ENCODE measurements at places on chromosomes 5 and 9.

- no peak for DNase-seq
These were observed 21.5 kb downstream of the ADGRD2 start for GRCh38 chr9:124471761-124472160.

- DNase-seq = no peak
These were observed 70.5 kb downstream of the MED27 start for GRCh38 chr9:132008855-132009812.

- no peak for DNase-seq
These were observed 116.6 kb downstream of the ESM1 start for GRCh38 chr5:54868511-54869483.

- peak; percentile 49 for DNase-seq
These were observed 193.8 kb upstream of the ZNF618 start for GRCh38 chr9:113682297-113682771.

DNA sequence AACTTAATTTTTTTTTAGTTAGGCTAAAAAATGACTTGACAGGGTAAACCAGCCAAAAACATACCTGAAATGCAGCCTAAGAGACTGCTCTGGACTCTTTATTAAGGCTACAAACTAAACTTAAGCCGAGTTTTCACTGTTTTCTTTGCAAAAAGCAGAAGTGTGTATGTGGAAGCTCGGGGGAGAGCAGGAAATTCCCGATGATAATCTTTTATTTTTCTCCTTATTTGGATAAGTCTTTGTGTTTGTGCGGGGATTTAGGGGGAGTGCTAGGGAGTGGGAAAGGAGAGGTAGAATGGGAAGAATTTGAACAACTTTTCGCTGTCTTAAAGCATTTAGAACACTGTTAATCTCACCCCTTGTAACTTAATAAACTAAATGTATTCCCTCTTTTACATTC lies 30.7 kb upstream of the GPR21 start:
- DNase-seq = no peak

DNA sequence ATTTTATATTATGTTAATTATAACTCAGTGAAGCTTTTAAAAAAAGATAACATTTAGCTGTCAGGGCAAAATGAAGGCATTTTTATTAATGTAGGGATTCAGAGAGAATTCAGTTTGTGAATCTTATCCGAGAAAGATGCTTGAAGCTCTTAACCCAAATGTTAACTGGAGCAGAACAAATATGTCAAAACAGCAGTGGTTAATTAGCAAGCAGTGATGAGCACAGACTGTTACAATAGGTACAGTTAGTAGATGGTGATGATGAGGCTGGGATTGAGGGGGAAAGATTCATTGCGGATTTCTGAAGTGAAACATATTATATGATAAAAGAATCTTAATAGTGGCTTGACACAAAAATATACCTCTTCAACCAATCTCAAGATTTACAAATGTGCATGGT lies 356.7 kb downstream of the DIRAS2 start:
- no peak for DNase-seq

DNA sequence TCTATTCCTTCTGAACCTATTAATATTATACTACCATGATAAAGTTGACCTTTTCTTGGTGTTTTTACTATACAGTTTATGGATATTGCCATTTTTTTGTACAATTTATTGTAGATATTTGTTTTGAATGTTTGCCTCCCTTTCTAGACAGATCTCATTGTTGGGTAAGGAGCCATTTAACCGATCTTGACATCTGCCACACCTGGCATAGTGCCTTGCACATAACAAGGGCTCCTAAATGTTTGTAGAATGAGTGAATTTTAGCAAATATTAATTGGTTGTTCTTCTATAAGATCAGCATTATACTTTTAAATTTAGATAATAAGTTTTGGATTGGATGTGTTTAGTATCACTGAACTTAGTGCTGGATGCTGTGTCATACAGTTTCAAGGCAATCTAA lies 175.3 kb downstream of the GDNF start:
- DNase-seq = no peak

- DNase-seq = peak; percentile 24
These were observed 12.9 kb upstream of the RHOBTB3 start for GRCh38 chr5:95718203-95718602.

- DNase-seq = no peak
These were observed 381.1 kb downstream of the MAN2A1 start for GRCh38 chr5:110070836-110071235.

- DNase-seq = no peak
These were observed 142.6 kb downstream of the SAXO1 start for GRCh38 chr9:18890372-18890771.

GRCh38 chr5:122699201-122699600 lies 75.7 kb upstream of the SNX2 start:
- DNase-seq = no peak

GRCh38 chr5:43352131-43352530 lies 38.9 kb upstream of the HMGCS1 start:
- DNase-seq = no peak

GRCh38 chr9:100240512-100240911 lies 112.2 kb downstream of the TEX10 start:
- DNase-seq = no peak

GRCh38 chr9:121842612-121842978 lies 191.2 kb downstream of the DAB2IP start:
- no peak for DNase-seq

GRCh38 chr9:121944711-121945191 lies 148.4 kb downstream of the TTLL11 start:
- no peak for DNase-seq

DNA sequence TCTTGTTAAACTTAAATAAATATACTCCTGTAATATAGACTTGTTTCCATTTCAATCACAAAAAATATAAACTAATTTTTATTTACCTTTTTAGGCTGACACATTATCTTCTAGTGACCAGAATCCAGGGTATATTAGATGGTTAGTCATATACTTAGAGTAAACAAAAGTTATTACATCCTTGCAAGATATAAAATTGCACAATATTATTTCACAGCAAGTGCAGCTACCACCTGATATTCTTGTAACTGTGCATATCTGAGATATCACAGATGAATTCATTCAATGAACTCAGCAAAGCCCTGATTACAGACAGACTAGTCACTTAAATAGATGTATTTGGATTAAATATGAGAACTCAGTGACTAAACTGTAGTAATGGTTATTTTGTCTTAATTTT lies 25.6 kb upstream of the ARRDC3 start:
- no peak for DNase-seq

DNA sequence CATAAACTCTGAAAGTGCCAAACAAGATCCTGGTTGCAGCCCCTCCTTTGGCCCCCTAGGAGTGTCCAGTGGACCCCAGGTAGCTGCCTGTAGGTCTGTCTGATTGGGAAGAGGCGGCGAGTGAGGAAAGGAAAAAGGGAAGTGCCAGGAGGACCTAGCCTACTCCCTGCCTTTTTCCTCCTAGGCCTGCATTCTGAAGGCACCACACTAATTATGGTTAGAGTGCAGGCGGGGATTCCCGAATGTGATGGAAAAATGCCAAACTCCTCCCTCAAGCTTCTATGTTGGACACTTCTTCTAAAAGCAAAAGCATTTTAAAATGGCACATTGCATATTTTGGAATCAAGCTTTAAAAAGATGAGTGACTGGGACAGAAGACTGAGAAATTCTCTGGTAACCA lies 83.2 kb upstream of the SMIM15 start:
- DNase-seq = no peak
